ENCODE measurements at places on chromosomes 1 and 21.

DNA sequence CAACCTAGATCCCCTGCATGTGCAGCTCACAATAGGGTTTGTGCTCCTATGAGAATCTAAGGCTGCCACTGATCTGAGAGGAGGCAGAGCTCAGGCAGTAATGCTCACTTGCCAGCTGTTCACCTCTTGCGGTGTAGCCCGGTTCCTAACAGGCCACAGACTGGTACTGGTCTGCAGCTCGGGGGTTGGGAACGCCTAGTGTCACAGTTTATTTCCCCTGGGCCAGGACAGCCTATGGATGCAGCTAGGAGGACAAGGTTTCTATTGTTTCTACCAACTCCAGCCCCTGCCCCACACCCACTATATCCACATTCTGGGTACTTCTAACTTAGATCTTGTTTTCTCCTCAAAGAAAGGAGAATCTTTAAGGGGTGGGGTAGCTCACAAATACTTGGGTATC, 58.7 kb upstream of the PRRC2C start:
- DNase-seq: no peak

DNA sequence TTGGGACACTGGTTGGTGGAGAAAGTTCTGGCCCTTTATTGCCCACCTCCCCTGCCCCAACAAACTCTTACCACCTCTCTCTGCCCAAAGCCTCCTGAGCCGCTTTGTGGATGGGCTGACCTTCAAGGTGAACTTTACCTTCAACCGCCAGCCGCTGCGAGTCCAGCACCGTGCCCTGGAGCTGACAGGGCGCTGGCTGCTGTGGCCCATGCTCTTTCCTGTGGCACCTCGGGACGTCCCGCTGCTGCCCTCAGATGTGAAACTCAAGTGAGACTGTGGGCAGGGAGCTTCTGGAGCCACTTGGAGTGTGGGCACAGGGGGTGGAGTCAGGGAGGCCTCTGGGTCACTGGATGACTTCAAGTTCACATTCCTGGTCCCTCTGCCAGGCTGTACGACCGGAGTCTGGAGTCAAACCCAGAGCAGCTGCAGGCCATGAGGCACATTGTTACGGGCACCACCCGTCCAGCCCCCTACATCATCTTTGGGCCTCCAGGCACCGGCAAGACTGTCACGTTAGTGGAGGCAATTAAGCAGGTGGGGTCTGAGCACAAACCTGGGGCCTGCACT, 12.5 kb downstream of the RHOC start:
- DNase-seq: no peak

DNA sequence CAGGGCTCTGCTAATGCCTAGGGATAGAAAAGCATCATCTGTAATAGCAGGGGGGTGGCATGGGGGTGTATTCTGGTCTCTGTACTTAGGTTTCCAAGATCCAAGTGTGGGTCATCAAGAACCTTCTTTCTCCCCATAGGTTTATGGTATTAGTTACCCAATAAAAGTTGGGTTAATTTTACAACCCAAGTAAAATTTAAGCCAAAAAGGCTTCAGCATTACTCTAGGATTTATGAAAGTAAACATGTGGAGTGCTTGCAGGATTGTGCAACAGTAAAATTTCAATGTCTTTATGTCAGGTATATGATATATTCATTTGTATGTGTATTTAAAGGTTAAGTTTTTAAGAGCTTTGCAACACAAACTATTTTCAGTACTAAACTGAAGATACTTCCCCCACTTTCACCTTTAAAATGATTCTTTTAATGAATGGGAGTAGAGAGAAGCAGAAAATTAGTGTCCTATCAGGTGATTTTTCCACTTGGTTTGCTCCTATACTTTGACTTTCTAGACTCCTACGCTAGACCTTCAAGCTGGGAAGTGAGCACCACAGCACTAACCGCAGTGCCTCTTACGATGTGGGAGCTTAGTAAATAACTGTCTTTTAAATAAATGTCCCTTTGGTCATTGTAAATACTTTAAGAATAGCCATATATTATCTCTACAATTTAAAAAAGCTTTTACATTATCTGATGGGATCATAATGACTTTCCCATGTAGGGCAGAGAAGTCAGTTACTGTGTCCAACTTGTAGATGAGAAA, 67.8 kb upstream of the UBE2U start:
- DNase-seq: no peak

DNA sequence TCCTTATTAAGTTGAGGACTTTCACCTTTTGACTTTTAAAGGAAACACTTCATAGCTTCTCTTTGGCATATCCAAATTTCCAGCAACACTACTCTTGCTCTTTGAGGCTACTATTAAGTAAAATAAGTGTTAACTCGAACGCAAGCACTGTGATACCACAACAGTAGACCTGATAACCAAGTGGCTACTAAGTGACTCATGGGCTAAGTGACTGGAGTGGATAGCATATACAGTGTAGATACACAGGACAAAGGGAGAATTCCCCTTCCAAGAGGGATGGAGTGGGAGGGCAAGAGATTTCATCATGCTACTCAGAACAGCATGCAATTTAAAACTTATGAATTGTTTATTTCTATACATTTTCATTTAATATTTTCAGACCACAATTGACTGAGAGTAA, 9.8 kb upstream of the KCNA3 start:
- DNase-seq: no peak

DNA sequence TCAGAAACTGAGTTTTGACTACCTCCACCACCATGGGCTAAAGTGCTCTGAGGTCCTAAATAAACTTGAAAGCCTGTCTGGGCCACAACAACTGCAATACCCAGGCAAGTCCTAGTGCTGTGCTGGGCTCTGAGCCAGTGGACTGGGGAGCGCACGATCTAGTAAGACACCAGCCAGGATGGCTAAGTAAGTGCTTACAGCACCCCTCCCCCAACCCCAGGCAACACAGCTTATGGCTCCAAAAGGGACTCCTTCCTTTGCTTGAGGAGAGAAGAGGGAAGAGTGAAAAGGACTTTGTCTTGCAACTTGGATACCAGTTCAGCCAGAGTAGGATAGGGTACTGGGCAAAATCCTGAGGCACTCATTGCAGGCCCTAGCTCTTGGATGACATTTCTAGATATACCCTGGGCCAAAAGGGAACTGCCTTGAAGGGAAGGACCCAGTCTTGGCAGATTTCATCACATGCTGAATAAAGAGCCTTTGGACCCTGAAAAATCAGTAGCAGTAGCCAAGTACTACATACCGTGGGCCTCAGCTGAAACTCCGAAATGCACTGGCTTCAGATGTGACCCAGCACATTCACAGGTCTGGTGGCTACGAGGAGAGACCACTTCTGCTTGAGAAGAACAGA, 1.6 kb downstream of the C1orf105 start:
- DNase-seq: no peak

- no peak for DNase-seq
Observed at GRCh38 chr1:53878492-53879105, 11.0 kb downstream of the YIPF1 start.

- no peak for DNase-seq
Observed at GRCh38 chr1:8426996-8427395, 109.1 kb downstream of the SLC45A1 start.

DNA sequence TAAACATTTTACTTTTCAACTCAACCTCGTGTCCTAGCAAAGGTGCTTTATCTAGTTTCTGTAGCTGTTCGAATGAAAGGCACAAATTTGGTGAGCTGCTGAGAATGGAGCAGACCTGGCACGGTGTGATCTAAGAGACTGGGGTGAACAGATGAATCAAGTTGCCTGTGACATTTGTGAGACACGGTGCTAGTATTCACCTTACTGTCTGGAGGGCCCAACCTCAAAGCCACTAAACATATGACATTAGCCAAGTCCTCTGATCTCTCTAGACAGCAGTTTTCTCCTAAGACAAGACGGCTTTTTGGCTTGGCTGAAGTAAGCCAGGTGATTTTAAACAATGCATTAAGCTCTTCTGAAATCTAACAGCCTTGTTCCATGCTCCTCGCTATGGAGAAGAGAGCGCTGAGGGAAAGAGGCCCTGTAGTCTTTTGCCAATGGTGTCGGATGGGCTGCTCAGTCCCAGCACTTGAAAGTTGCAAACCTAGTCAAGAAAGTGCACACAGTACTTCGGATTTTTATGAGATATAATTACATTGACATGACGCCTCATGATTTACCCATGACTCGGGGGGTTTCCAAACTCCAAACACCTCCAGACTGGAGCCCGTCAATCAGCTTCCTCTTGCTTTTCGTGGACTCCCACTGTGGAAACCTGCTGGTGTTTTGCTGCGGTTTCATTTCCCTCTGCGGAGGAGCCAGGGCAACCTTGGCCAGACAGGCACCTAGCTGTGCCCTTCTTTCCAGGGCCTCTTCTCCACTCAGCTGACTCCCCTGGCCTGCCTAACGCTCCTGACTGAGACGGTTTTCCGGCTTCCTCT, 794 bp upstream of the TOR3A start:
- DNase-seq: no peak

Measured in stimulated activated CD8-positive, alpha-beta memory T cell treated with anti-CD3 and anti-CD28 coated beads, Interleukin-15, amount 100 ng/mL, for 24 hours (primary cell).